ENCODE measurements at places on chromosomes 12 and 14.

GRCh38 chr12:5173511-5174011, 129.9 kb downstream of the KCNA5 start:
- DNase-seq = no peak
- H3K4me3 ChIP-seq = no peak overlapping the region
- no peak overlapping the region for H3K27ac ChIP-seq

- no peak for DNase-seq
- H3K36me3 ChIP-seq = no peaks in the 10 kb centered on the region
- H3K4me1 ChIP-seq = peaks cover 3% of the 10 kb centered on the region
- no peak overlapping the region for H3K27ac ChIP-seq
- H3K27me3 ChIP-seq = no peaks in the 10 kb centered on the region
- H3K4me3 ChIP-seq = no peak overlapping the region
Observed at GRCh38 chr14:54447231-54447692, 6.1 kb upstream of the CNIH1 start.

- no peak for DNase-seq
- no peak overlapping the region for H3K4me3 ChIP-seq
- no peaks in the 10 kb centered on the region for H3K36me3 ChIP-seq
- H3K27me3 ChIP-seq = no peaks in the 10 kb centered on the region
- H3K27ac ChIP-seq = no peak overlapping the region
- no peaks in the 10 kb centered on the region for H3K4me1 ChIP-seq
Observed at GRCh38 chr12:40634517-40635131, 57.6 kb upstream of the CNTN1 start.

DNA sequence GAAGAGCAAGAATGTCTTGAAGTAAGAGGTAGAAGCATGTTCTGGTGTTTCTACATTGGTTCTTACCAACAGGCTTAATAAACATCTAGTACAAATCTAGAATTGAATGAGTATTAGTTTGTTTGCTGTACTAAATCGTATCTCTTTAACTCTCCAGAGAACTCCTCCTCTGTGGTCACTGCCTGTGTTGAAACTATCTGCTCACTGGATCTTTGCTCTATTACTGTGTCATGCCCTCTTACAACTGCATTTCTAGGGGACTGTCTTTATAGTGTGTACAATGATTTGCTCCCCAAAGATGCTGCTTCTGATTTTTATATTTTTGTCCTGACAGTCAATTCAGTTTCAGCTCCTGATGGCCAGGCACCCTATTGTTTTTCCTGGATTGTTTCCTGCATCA, 50.1 kb upstream of the E2F7 start:
- no peaks in the 10 kb centered on the region for H3K36me3 ChIP-seq
- peaks cover 2% of the 10 kb centered on the region for H3K27me3 ChIP-seq
- no peak for DNase-seq
- no peak overlapping the region for H3K4me3 ChIP-seq
- H3K27ac ChIP-seq = no peak overlapping the region
- H3K4me1 ChIP-seq = no peaks in the 10 kb centered on the region

GRCh38 chr12:50545786-50546185, 41.0 kb downstream of the DIP2B start:
- no peaks in the 10 kb centered on the region for H3K36me3 ChIP-seq
- no peak for DNase-seq
- no peak overlapping the region for H3K27ac ChIP-seq
- H3K4me1 ChIP-seq = no peaks in the 10 kb centered on the region
- no peaks in the 10 kb centered on the region for H3K27me3 ChIP-seq

- peaks cover 42% of the 10 kb centered on the region for H3K4me1 ChIP-seq
- peak; percentile 51 for DNase-seq
- no peak overlapping the region for H3K4me3 ChIP-seq
- H3K27ac ChIP-seq = peak overlapping the region; percentile 95
Observed at GRCh38 chr12:4153343-4153892, 120.1 kb upstream of the CCND2 start.

DNA sequence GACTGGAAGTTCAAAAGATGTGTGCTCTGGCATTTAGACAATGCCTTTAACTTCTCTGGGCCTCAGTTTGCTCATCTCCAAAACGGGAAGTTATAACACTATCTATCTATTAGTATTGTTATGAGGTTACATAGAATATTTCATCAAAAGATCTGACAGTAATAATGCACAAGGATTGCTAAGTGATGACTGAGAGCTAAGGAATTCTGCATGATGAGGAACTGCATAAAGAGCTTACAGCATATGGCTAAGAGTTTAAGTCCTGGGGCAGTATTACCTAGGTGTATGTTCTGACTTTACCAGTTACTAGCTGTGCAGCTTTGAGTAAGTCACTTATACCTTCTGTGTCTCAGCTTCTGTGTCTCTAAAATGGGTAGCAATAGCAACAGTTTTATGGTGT, 160.1 kb upstream of the TMPO start:
- H3K4me3 ChIP-seq = no peak overlapping the region
- H3K27ac ChIP-seq = no peak overlapping the region
- DNase-seq = no peak
- H3K36me3 ChIP-seq = no peaks in the 10 kb centered on the region
- H3K27me3 ChIP-seq = no peaks in the 10 kb centered on the region
- H3K4me1 ChIP-seq = no peaks in the 10 kb centered on the region

- no peak for DNase-seq
- H3K4me3 ChIP-seq = no peak overlapping the region
- H3K36me3 ChIP-seq = no peaks in the 10 kb centered on the region
Observed at GRCh38 chr12:84508851-84509260, 403.7 kb downstream of the SLC6A15 start.

GRCh38 chr12:88207921-88208620, 66.0 kb downstream of the TMTC3 start:
- no peaks in the 10 kb centered on the region for H3K27me3 ChIP-seq
- H3K27ac ChIP-seq = no peak overlapping the region
- no peaks in the 10 kb centered on the region for H3K4me1 ChIP-seq
- H3K4me3 ChIP-seq = no peak overlapping the region
- DNase-seq = no peak

DNA sequence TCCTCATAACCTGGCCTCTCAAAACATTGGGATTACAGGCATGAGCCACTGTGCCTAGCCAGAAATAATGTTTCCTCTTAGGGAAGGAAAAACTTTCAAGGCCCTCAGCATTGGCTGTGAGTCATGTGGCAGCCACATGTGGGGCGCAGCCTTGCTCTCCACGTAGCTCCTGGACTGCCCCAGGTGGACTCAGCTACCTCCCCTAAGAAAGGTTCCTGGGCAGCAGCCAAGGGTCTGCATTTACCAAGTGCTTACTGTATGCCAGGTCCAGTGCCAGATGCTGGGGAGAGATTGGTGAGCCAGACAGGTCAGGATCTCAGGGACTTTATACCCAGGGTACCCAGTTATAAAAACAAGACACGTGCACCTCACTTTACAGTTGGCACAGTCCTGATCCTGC, 3.7 kb upstream of the TRPV4 start:
- no peak overlapping the region for H3K4me3 ChIP-seq
- DNase-seq = no peak
- H3K27ac ChIP-seq = no peak overlapping the region
- peaks cover 11% of the 10 kb centered on the region for H3K27me3 ChIP-seq
- no peaks in the 10 kb centered on the region for H3K4me1 ChIP-seq

- no peaks in the 10 kb centered on the region for H3K27me3 ChIP-seq
- DNase-seq = no peak
- H3K4me3 ChIP-seq = no peak overlapping the region
- H3K4me1 ChIP-seq = peaks cover 47% of the 10 kb centered on the region
- peak overlapping the region; percentile 81 for H3K27ac ChIP-seq
Observed at GRCh38 chr14:103627073-103628025, 1.7 kb upstream of the KLC1 start.

DNA sequence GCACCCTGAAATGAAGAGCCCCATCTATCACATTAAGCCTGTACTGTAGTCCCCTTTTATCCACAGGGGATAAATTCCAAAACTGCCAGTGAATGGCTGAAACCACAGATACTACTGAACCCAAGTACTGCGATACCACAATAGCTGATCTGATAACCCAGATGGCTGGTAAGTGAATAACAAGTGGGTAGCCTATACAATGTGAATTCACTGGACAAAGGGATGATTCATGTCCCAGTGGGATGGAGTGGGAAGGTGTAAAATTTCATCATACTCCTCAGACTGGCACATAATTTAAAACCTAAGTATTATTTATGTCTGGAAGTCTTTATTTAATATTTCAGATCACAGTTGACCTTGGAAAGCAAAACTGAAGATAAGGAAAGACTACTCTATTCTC, 201.3 kb downstream of the GPHN start:
- H3K4me3 ChIP-seq = no peak overlapping the region
- H3K27me3 ChIP-seq = no peaks in the 10 kb centered on the region
- no peaks in the 10 kb centered on the region for H3K4me1 ChIP-seq
- no peak for DNase-seq
